ENCODE measurements at places on chromosomes 7 and 10.

DNA sequence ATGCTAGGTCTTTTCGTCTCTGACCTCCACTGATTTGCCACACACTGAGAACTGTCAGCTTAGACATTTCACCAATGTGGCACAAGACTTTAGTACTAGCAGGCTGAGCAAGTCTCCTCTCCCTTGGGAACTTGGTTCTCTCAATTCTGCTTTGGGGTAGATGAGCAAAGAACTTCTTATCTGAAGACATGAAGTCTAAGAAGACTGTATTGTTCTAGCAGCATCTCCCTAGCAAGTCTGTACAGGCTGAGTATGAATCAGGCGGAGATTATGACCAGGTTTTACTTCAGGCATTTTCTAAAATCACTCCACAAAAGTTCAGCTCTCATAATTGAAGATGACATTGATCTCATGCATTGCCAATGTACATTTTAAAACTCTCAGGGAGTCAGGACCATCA, 23.8 kb upstream of the STN1 start:
- no peak for DNase-seq

DNA sequence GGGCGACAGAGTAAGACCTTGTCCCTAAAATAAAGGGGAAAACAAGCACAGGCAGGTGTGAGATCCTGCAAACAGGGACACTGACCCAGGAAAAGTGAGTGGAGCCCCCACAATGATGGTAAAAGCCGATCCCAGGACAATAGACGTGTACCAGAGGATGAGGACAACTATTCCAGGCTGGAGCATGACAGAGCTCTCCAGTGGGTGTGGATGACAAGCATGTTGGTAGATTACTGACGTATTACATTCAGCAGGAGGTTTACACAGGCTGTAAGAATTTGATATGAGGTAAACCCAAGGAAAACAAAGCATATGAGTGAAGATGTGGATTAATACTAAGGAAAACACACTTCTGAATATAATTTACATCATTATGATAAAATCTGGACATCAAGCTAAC, 27.8 kb upstream of the SMURF1 start:
- DNase-seq, result no peak

DNA sequence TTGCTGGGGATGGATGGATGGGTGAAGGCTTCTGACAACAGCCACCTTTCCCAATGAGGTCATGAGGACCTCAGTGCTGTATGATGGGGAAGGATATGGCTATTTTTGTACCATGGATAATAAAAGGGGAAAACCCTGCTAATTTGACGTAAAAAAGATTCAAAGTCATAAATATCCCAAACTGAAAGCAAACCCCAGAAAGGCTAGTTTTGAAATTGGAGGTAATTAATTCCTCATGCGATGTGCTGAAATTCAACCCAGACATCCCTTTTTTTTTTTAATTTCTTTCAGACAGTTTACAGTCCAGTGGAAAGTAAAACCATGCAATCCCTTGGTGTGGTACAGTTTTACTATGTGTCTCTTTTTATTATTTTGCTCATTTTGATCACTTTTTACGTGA, 254.5 kb upstream of the BMPER start:
- peak; percentile 78 for DNase-seq

GRCh38 chr10:4196771-4197390, 411.9 kb upstream of the KLF6 start:
- DNase-seq, result no peak

- DNase-seq, result no peak
Measured at GRCh38 chr10:132873395-132873794, 69.0 kb downstream of the CFAP46 start.

GRCh38 chr7:16359216-16359615, 62.1 kb downstream of the CRPPA start:
- DNase-seq, result no peak

- DNase-seq, result no peak
Measured at GRCh38 chr10:1638889-1639419, 98.4 kb downstream of the ADARB2 start.

DNA sequence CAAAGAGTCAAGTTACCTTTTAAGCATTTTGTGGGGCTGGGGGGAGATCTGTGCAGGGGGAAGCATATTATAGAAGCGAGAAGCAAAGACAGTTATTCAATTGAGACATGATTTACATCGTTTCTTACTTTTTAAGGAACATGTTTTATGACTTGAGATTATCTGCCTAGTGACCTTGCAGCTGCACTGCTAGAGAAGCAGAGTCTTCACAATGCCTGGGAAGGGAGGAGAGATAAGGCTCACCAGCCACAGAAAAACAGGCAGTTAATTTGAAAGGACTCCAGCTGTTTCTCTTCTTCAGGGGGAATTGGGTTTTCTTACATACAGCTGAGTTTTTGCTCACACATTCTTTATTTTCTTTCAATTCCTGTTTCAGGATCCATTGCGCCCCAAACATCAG, 31.0 kb downstream of the PHYH start:
- DNase-seq, result no peak

GRCh38 chr10:111085690-111086353, 9.0 kb downstream of the ADRA2A start:
- no peak for DNase-seq

- no peak for DNase-seq
Measured at GRCh38 chr10:507355-507699, 182.1 kb downstream of the DIP2C start.

- DNase-seq, result no peak
Measured at GRCh38 chr10:104077247-104077646, 8.4 kb downstream of the COL17A1 start.

DNA sequence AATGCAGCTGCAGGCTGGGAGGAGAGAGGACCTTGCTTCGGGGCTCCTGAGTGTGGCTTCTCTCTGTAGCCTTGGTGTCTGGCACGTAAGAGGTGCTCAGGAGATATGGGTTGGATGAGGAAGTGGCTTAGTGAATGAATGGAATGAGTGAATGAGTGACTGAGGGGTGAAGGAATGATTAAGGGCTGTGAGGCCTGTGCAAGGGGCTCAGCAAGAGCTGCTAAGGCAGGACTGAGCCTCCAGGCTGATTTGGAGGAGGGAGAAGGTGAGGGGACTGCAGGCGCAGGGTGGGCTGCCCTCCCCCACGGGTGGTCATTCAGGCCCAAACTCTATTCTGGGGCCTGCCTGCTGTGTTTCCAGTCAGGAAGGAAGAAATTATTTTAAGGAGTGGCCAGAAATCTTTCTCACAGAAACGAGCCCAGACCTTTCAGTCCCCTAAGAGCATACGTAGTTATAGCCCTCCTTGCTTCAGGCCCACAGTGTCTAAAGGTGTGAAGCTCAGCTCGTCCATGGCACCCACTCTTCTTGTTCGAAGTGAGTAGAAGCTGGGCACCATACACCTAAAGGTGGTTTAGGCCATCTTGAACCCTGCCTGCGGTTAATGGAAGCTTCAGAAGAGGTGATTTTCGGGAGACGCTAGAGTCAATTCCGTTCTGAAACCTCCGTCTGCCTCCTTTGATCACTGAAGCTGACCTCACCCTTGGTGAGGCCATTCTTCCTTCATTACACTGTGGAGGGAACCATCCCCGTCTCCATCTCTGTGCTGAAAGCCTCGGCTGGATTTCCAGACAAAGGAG, 49.5 kb upstream of the SAMD8 start:
- DNase-seq, result no peak

GRCh38 chr10:95531994-95532399, 29.2 kb downstream of the SORBS1 start:
- DNase-seq, result no peak

GRCh38 chr7:1869452-1870130, 199.5 kb downstream of the ELFN1 start:
- no peak for DNase-seq

DNA sequence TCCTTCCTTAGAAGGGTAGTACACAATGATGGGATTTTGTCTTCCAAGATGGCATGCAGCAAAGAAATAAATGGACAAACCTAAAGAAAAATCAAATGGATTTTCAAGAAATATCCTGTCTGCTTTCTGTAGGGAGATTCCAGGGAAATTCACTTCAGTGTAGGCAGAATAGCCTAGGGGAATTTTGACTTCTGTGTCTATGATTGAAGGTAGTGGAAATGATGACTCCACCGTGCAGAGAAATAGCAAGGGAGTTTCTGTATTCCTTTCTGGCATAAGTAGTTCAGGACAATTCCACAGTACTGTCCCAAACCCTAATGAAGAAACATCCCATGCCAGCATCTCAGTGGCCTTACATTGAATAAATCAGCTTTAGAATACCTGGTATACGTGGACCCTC, 9.5 kb downstream of the ATOH7 start:
- DNase-seq, result no peak

GRCh38 chr10:46787321-46787615, 124.0 kb upstream of the PTPN20 start:
- peak; percentile 9 for DNase-seq

DNA sequence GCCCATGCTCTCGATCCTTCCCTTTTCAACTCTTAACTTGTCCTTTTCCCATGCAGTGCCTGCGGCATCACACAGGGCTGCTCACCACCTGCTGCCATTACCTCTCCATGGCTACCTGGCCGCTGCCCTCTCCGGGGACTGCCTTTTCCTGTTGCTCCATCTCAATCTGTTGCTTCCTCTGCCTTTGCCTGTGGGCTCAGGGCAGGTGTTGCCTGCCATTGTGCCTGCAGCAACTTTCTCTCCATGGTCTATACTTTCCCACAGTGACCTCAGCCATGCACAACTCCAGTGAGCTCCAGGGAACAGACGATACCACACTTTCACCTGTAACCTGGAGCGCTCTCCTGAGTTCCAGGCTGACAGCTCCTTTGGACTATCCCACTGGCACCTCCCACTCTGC, 3.2 kb downstream of the DNAJB12 start:
- DNase-seq, result no peak

GRCh38 chr10:60958892-60959601, 15.1 kb upstream of the RHOBTB1 start:
- DNase-seq, result peak; percentile 76

- peak; percentile 42 for DNase-seq
Measured at GRCh38 chr7:149147752-149148653, 750 bp downstream of the ZNF398 start.

DNA sequence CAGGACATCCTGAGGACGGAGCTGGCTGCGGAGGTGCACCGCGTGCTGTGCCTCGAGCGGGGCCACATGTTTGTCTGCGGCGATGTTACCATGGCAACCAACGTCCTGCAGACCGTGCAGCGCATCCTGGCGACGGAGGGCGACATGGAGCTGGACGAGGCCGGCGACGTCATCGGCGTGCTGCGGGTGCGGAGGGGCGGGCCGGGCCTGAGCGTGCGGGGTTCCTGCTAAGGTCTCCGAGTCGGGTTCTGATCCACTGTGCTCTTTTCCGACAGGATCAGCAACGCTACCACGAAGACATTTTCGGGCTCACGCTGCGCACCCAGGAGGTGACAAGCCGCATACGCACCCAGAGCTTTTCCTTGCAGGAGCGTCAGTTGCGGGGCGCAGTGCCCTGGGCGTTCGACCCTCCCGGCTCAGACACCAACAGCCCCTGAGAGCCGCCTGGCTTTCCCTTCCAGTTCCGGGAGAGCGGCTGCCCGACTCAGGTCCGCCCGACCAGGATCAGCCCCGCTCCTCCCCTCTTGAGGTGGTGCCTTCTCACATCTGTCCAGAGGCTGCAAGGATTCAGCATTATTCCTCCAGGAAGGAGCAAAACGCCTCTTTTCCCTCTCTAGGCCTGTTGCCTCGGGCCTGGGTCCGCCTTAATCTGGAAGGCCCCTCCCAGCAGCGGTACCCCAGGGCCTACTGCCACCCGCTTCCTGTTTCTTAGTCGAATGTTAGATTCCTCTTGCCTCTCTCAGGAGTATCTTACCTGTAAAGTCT, 10.4 kb downstream of the ATG9B start:
- peak; percentile 77 for DNase-seq

- no peak for DNase-seq
Measured at GRCh38 chr7:30731581-30731980, 20.4 kb upstream of the INMT start.

- DNase-seq, result no peak
Measured at GRCh38 chr10:48462482-48463020, 142.3 kb downstream of the ARHGAP22 start.

DNA sequence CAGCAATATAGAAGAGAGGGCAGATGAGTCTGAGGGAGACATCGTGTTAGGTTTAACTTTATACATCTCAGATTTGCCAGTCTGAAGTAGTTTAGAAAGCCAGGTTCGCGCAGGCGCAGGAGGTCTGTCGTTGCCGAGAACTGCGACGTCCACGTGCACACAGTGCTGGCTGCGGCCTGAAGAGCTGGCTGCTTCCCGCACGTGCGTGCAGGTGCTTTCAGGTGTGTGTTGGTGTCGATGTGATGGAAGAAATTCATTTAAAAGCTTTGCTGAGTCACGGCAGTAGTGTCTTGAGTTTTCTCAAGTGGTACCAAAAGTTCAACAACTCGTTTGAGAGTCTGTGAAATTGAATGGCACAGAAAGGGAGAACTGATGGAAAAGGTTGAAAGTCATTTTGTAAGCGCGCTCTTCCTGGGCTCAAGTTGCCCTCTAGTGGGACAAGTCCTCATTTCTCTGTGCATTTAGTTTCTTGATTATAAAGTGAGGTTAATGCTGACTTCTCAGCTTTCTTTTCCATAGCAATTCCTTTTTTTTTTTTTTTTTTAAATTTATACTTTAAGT, 18.6 kb downstream of the WDR37 start:
- DNase-seq, result peak; percentile 3

DNA sequence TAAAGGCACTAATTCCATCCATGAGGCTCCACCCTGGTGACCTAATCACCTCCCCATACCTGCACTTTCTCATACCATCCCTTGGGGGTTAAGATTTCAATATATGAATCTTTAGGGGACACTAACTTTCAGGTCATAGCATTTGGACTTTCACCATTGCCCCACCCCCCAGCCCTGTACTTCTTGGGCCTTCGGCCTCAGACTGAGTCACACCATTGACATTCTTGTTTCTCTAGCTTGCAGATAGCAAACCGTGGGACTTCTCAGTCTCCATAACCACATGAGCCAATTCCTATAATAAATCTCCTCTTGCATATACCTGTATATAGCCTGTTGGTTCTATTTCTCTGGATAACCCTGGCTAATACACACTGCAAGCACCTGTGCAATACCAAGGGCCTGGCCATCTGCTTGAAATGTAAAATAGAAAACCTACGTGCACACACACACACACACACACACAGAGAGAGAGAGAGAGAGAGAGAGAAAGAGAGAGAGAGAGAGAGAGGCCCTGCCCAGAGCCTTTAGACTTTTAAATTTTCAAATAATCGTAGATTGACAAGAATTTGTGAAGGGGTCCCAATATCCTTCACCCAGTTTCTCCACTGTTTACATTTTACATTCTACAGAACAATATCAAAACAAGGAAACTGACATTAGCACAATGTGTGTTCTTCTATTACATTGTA, 25.3 kb downstream of the ANXA8 start:
- DNase-seq, result peak; percentile 64

DNA sequence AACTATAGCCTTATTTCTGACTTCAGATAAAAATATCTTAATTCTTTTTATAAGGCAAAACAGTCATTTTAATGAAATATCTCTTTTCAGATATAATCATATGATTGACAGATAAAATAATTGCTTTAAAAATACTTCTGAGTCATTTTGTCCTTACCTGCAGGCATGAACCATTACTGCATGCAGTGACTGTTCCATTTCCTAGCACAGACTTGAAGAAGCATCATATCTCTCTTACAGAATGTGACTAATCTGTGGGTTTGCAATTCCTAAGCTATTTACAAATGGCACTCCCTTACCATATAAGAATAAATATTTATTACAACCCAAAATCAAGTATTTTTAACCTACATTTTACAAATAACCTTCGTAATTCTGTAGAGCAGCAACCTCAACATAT, 120.7 kb downstream of the SRPK2 start:
- peak; percentile 63 for DNase-seq

Data from fibroblast of skin of right quadriceps (primary cell).